ENCODE measurements at places on chromosomes 12 and 14.
A peak's percentile ranks its signal among the peaks of the same experiment; 100 is the strongest.

GRCh38 chr12:116116650-116117424 is 160.7 kb downstream of the MED13L start:
- no peaks in the 10 kb centered on the region for H3K27me3 ChIP-seq
- H3K4me1 ChIP-seq = peaks cover 34% of the 10 kb centered on the region
- no peak overlapping the region for H3K4me3 ChIP-seq
- no peak for DNase-seq
- no peak overlapping the region for H3K27ac ChIP-seq

DNA sequence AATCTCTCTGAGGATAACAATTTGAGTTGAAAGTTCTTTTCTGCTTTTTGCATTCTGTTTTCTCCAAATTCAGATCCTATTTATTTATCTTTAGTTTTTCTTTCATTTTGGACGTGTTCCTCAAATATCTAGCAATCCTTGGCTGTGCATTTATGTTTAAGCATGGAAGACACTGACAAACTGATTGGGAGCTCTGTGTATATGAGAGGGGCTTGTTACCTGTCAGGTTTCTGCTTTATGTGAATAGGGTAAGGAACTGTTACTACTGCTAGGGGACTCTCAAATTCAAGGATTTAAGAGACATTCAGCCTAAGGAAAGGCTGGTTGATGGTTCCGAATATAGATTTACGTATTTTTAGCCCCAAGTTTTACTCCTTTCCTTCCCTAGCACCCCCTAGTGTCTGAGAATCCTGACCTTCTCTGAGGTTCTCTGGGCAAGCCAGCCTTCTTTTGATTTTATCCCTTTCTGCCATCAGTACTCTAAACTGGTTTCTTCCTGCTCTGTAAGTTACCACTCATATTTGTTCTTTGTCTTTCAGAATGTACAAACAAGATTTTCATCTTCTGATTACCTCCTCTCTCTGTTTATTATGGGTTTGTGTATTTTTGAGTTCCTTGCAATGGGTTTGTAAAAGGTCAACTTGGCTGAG is 30.5 kb downstream of the YLPM1 start:
- H3K27ac ChIP-seq = peak overlapping the region; percentile 83
- peak overlapping the region; percentile 79 for H3K4me3 ChIP-seq
- peaks cover 12% of the 10 kb centered on the region for H3K36me3 ChIP-seq
- peaks cover 44% of the 10 kb centered on the region for H3K4me1 ChIP-seq

DNA sequence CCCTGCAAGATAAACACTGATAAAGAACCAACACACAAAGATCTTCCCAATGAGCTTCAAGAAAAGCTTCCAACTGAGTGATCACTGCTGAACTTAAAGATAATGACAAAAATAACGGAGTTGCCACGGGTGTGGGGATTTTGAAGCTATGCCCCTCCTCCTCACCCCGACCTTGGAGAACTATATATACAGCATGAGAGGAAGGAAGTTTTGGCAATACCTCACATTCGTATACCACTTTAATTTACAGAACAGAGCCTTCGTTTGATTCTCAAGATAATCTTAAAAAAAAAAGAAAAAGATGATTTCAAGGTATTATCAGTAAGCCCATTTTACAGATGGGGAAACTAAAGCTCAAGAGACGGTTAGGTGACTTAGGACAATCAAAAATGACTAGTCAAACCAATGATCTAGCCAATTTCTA is 715 bp downstream of the NEK9 start:
- peaks cover 8% of the 10 kb centered on the region for H3K36me3 ChIP-seq
- peaks cover 31% of the 10 kb centered on the region for H3K4me1 ChIP-seq
- H3K4me3 ChIP-seq = peak overlapping the region; percentile 89
- no peak for DNase-seq

- no peak overlapping the region for H3K27ac ChIP-seq
- H3K36me3 ChIP-seq = no peaks in the 10 kb centered on the region
- no peak overlapping the region for H3K4me3 ChIP-seq
- DNase-seq = no peak
- no peaks in the 10 kb centered on the region for H3K4me1 ChIP-seq
Observed at GRCh38 chr14:103250874-103251273, 83.2 kb upstream of the EIF5 start.

DNA sequence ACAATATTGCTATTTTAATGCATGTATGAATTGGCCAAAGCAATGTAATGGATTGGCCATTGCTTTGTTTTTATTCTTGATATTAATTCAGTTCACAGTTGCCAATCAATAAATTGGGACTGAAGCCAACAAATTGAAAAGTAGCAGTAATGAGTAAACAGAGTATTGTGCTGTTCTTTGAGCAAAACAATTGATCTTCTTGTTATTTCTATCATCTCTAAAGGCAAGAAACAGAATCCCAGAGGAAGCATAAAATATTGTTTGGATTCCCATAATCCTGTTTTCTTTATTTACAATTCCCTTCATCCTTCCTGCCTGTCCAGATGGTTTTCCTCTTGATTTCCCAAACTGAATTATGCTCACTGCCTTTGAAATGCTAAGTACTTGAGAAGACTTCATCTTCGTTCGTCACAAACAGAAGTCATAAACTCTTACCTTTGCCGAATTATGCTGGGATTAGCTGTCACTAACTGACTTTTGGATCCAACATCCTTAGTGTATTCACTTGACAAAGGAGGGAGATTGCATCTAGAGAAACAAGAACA is 85.9 kb downstream of the ST8SIA1 start:
- H3K27ac ChIP-seq = no peak overlapping the region
- no peaks in the 10 kb centered on the region for H3K36me3 ChIP-seq
- H3K27me3 ChIP-seq = no peaks in the 10 kb centered on the region
- H3K4me3 ChIP-seq = no peak overlapping the region

DNA sequence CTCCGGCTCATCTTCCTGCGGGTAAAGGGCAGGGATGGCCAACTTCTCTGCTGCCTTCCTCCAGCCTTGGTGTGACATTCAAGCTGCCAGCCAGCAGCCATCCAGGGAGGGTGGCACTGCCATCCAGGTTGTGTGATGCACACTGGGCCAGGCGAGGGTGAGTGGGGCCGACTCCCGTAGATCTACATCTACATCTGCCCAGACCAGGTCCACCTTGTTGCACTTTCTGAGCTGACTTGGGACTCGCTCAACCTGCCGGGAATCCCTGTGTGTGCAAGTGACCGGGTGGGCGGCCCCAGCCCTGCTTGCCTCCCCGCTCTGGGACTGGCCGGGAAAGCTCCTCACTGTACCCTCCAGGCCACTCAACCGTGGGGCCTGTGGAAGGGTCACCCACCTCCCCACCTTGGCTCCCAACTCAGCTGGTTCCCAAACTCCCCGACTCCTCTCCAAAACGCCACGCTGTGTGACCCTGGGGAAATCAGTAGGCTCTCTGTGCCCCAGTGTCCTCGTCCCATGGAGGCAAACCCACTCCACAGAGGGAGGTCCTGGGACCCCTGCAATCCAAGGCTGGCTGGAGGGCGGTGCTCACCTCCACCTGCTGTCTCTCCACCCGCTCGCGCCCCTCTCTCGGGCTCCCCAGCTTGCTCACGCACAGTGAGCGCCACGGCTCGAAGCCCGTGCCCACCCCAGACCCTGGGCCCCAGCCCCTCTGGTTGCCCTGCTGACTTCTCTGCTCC is 14.7 kb downstream of the JAG2 start:
- H3K4me3 ChIP-seq = peak overlapping the region; percentile 19
- no peak overlapping the region for H3K27ac ChIP-seq
- H3K4me1 ChIP-seq = no peaks in the 10 kb centered on the region
- no peak for DNase-seq
- H3K36me3 ChIP-seq = no peaks in the 10 kb centered on the region

GRCh38 chr14:62734831-62735230 is 310.4 kb downstream of the KCNH5 start:
- no peaks in the 10 kb centered on the region for H3K27me3 ChIP-seq
- DNase-seq = no peak
- no peak overlapping the region for H3K4me3 ChIP-seq
- H3K36me3 ChIP-seq = no peaks in the 10 kb centered on the region
- H3K27ac ChIP-seq = no peak overlapping the region
- no peaks in the 10 kb centered on the region for H3K4me1 ChIP-seq
